ENCODE measurements at places on chromosomes 2 and 18.
A peak's percentile ranks its signal among the peaks of the same experiment; 100 is the strongest.

GRCh38 chr18:36284268-36284667, 13.2 kb upstream of the FHOD3 start:
- DNase-seq: no peak

DNA sequence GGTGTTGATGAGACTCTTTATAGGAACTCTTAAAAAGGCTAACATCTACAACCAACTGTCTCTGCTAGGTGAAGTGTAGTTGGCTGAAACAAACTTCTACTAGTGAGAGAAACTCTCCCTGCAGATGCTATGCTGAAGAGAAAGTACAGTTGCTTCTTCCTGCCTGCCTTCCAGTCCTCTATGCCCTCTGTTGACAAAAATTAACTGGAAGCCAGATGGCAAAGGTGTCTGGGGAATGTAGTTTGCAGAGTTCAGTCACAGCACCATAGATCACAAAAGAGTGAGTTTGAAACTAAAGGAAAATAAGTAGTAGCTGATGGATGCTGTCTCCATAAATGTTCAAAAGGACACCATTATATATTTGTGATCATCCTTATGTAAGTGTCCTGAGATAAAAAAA, 958.8 kb upstream of the NRXN1 start:
- no peak for DNase-seq

GRCh38 chr2:96684883-96685576, 42.5 kb downstream of the FER1L5 start:
- peak; percentile 74 for DNase-seq

GRCh38 chr2:223801736-223802135, 35.6 kb downstream of the AP1S3 start:
- DNase-seq: no peak

DNA sequence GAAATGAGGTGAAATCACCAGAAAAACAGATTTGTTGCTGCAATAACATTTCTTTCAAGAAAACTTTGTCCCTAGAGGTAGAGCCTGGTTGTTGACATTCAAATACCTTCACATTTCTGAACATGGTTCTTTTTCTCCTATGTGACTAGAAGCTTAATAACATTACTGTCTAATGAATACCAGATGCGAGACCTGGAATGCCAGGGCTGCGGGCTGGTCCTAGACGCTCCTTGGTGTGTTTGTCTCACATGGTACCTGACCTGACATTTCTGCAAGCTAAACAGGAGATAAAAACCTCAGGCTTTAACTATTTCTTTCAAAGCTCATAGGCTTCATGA, 38.5 kb downstream of the ACKR3 start:
- DNase-seq: no peak

- peak; percentile 79 for DNase-seq
These were observed 9.0 kb upstream of the CREG2 start for GRCh38 chr2:101396316-101396717.

DNA sequence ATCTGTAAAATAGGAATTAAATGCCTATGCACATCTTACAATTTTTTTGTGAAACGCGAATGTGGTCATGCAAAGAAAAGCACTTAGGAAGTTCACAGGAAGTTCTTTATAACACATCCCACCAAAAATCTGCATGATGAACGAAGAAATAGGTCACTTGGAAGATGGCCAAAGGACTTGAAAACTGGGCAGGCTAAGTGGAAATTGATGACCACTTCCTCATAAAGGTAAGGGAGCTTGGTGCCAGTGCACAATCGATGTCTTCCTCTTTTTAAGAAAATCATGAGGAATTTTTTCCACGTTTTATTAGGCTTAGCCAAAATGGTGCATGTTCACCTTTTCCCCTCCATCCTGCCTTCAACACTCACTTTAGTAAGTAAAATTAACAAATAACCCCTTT, 8.2 kb upstream of the NT5C1B start:
- no peak for DNase-seq

GRCh38 chr2:26706616-26707473, 14.3 kb downstream of the KCNK3 start:
- DNase-seq: peak; percentile 57

- peak; percentile 77 for DNase-seq
These were observed 2.9 kb upstream of the EPB41L3 start for GRCh38 chr18:5546660-5547059.

GRCh38 chr2:67451086-67451832, 54.1 kb downstream of the ETAA1 start:
- peak; percentile 17 for DNase-seq

- no peak for DNase-seq
These were observed 24.8 kb upstream of the ZNF638 start for GRCh38 chr2:71306762-71307161.

DNA sequence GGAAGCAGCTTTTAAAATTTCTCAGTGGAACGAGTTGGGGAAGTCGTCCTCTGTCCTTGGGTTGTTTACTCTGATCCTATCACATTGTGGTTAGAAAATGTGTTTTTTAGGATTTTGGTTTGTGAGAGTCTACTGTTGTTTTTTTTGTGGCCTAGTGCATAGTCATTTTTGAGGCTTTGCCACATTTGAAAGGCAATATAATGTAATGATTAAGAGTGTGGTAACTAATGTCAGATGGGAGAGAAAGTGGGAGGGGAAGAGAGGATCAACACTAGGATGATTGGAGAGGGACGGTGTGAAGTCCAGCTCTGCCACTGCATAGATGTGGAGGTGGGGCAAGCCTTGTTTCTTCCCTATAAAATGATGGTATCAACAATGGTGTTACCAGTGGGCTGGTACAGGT, 8.5 kb downstream of the SP140L start:
- DNase-seq: no peak

DNA sequence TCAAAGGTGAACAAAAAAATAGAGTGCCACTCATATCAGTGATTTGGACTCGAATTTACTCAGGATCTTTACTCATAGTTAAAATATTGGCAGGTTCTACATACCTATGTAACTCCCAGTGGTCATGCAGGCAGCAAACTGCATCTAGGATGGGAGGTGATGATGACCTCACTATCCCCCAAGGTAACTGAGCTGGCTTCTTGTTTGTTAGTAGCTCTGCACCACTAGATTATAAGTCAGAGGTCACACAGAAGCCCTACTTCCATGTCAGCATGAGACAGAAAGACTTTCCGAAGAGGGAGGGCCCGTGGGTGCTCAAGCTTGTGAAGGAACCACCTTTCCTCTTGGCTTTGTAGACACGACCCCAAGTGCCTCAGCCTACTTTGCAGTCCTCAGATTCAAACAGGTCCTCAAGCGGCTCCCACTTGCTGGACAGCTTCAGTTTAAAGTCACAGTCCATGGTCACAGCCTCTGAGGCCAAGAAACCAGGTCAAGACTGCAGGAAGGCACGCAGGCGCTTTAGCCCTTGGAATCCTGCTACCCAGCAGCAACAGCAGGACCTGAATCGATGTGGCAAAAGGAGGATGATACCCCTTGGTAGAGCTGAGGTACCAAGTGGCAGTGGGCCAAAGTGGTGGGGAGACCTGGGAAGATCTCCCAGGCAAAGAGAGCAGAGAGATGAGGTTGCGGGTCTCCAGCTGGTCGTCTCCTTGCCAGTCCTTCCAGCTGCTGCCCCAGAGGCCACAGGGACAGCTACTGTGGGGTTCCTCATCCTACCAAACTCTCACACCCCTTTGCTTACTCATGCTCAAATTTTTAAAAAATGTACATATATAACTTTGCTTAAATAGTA, 4.3 kb downstream of the NTSR2 start:
- no peak for DNase-seq

DNA sequence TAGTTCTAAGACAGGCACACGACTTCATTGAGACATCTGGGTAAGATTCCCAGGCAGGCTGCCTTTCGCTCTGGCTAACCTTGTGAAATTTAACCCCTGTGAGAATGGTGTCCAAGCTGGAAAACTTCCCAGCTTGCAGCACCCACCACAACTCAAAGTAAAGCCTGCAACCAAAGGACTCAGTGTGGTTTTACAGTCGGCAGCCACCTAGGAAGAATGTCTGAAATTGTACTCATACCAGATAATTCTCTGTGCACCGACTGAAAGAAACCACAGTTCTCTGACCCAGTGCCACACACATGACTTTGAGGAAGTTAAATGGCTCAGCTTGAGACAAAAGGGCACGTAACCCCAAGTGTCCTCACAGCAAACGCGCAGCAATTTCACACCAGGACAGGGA, 125.7 kb downstream of the RBMS1 start:
- DNase-seq: peak; percentile 24

- no peak for DNase-seq
These were observed 2.0 kb downstream of the EIF2AK2 start for GRCh38 chr2:37154785-37155184.

DNA sequence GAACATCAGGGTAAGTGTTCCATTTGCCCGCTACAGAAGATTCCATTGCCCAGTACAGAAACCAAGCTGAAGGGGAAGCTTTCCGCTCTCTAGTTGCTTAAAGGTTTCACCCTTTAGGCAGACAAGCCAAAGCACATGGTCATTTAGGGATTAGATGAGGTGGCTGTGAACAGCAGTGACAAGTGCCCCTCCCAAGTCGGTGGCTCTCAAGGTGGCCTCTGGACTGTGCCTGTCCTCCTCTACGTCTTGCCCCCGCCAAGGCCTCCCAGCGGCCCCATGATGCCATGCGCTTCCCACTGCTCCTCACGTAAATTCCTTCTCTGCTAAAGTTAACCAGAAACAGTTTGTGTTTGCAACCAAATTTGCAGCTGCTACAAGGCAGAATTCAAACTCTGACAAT, 24.2 kb upstream of the PTPN4 start:
- no peak for DNase-seq

- no peak for DNase-seq
These were observed 248.6 kb downstream of the NDUFA10 start for GRCh38 chr2:239776436-239777005.

- peak; percentile 95 for DNase-seq
These were observed 219.7 kb upstream of the SPRED2 start for GRCh38 chr2:65652066-65652465.

- no peak for DNase-seq
These were observed 30.1 kb upstream of the CCL20 start for GRCh38 chr2:227783404-227784138.

- no peak for DNase-seq
These were observed 43.8 kb downstream of the CDH19 start for GRCh38 chr18:66560094-66560493.

DNA sequence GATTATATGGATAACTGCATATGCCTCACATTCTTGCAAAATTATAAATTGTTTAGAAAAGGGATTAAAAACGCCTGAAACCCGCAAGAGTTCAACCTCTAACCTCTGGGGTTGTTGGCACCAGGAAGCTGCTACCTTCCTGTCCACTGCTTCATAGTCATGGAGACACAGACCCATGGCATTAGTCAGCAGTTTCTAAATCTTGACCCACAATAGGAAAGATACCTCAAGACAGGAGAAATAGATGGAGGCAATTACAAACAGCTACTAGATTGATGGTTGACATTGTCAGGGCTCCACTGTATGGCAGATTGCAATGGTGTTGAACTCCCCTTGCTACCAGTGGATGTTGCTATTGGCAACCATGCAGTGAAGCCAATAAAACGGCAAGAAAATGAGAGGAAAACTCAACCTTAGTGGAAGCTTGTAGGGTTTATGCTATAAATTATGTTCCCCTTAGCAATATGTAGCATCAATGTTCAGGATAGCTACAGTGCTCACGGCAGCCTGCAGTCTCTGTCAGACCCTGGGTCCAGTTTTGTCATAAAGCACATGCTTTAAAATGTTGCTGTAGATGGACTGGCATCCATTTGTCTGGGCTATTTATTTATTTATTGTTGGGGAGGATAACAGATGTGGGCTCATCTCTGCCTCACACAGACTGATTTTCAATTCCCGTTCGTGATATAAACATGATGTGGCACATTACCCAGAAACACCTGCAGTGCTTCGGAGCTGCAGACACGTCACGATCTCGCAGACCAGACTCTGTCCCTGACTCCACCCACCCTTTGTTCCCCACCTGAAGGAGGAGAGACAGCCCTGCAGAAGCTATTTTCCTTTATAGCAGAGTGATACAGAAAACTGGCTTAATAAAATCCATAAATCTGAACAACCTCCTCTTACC, 233.4 kb downstream of the AGPS start:
- no peak for DNase-seq
